ENCODE measurements at places on chromosomes 2 and 18.

DNA sequence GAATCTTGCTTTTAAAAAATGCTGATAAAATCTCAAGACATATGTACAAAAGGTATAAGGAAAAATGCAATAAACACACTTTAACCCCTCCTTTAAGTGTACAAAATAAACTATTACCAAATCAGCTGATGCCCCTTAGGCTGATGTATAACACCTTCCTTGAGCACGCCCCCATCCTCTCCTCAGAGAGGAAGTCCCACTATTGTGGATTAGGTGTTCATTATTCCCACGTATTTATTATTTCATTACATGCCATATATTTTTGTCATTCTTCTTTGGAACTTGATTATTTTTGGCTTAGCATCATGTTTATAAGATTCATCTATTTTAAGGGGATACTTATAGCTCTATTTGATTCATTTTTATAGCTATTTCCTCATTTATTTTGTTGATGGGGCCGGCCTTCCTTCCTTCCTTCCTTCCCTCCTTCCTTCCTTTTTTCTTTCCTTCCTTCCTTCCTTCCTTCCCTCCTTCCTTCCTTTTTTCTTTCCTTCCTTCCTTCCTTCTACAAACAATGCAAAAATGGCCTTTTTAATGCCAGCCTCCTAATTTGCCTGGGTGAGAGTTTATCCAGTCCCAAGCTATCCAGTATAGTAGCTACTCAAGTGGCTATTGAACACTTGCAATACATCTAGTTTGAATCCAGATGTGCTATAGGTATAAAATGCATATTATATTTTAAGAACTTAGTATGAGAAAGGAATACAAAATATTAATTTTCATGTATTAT lies 4.0 kb downstream of the SERPINB13 start:
- no peak for DNase-seq

GRCh38 chr2:171540437-171540836 lies 18.2 kb downstream of the CYBRD1 start:
- no peak for DNase-seq

GRCh38 chr18:55443776-55444175 lies 144.2 kb downstream of the TCF4 start:
- no peak for DNase-seq

DNA sequence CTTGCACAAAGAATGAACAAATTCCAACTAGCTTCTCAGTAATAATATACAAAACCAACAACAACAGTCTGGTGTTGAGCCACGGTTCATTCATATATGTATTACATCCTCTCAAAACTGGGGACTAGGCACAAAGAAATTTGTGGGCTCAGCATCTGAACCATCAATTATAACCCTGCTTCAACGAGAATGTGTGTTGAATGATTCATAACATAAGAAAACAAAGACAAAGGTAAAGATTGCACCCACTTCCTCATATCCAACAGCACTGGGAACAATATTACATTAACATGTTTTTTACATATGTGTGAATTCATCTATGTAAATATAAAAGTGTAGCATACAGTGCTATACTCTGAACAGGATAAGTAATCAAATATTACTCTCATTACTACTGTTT lies 144.8 kb downstream of the CDH2 start:
- DNase-seq: no peak

- DNase-seq: no peak
These were observed 71.1 kb upstream of the DSC1 start for GRCh38 chr18:31233621-31234275.

DNA sequence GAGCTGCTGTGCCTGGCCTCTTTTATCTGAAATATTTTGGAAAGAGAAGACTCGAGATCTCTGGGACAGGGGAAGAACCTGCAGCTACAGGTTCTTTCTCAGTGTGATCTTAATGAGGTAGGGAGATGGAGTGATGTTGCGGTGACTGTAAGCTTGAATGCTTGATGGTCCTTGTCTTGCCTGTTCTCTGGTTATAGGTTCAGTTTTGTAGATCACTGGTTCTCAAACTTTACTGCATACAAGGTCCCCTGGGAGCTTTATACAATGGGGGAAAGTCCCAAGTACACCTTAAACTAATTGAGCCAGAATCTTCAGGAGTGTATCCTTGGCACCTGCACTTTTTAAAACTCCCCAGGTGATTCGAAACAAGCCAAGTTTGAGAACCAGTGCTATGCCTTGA lies 136.7 kb upstream of the CXCR4 start:
- no peak for DNase-seq

DNA sequence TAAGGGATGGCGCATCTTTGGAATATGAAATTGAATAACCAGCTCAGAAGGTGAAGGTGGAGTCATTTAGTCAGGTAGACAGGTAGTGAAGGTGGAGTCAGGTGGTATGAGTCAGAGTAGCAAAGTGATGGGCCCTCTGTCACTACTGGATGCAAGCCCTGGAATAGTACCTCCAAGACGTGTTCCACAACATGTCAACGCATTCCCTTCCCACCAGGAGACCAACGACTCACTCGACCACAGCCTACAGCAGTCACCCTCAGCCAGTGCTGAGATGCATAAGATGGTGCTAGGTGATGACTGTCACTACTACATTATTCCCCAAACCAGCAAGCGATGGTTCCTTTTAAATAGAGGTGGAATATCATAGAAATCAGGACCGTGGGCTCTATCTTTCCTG lies 6.8 kb downstream of the CPLX4 start:
- DNase-seq: no peak

- DNase-seq: no peak
These were observed 36.6 kb upstream of the LNPK start for GRCh38 chr2:176038694-176039093.

- DNase-seq: no peak
These were observed 1.7 kb downstream of the RBBP8 start for GRCh38 chr18:22934789-22935188.

GRCh38 chr2:54528311-54528955 lies 72.3 kb downstream of the SPTBN1 start:
- peak; percentile 14 for DNase-seq

- no peak for DNase-seq
These were observed 26.6 kb upstream of the NAPG start for GRCh38 chr18:10499230-10499629.

DNA sequence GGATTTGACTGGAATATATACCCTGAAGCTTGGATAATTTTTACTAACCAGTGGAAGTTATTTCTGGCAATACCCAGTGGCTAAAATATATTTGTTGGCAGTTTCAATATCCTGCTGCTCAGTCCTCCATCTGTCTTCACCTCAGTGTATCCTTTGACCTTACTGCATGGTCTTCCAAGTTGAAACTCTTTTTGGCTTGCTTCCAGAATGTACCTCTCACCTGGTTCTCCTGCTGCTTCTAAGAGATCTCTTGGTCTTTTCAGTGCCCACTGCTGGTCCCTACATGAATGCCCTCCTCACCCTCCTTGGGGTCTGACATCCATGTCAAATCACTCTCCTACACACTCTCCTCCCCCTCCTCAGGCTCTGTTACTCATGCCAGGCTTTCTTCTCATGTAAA lies 4.8 kb upstream of the KDM3A start:
- DNase-seq: no peak

GRCh38 chr18:22846088-22846683 lies 86.9 kb upstream of the RBBP8 start:
- no peak for DNase-seq

- DNase-seq: no peak
These were observed 153.4 kb downstream of the TMEM18 start for GRCh38 chr2:523698-524270.

- no peak for DNase-seq
These were observed 427.2 kb upstream of the UBE2E3 start for GRCh38 chr2:180553094-180553715.

GRCh38 chr2:196291873-196292800 lies 120.8 kb upstream of the STK17B start:
- no peak for DNase-seq

DNA sequence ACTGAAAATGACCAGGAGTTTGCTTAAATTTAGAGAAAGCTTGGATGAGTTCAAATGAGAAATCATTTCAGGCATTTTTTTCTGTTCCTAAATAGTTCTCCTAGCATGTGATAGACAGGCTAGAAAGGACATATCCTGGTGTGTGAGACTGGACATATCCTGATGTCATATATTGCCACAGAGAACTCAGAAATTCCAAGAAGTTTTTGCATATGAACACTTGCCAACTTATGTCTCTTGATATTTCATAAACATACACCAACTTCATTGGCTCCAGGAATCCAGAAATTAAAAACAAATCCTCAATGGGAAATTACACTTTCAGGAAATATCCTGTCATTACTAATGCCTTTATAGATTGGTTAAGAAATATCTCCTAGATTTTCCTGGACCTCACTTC lies 2.9 kb upstream of the SERPINB4 start:
- DNase-seq: no peak

DNA sequence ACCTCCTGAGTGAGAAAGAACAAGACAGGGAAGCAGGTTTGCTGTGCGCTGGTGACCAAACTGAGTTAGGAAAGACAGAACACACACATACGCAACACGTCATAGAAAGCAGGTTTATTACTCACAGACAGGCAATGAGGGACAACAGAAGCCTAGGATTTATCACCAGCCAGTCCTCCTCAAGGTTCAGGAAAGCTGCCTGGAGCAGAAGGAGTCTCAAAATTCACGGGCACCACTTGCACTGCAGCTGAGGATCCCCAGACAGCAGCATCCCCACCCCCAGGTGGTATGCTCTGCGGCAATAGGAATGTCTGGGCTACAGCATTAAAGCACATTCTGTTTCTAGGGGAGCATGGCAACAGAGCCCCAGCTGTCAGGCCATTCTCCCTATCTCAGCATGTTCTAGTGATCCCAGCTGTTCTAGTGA lies 284.4 kb upstream of the RGPD4 start:
- DNase-seq: no peak

DNA sequence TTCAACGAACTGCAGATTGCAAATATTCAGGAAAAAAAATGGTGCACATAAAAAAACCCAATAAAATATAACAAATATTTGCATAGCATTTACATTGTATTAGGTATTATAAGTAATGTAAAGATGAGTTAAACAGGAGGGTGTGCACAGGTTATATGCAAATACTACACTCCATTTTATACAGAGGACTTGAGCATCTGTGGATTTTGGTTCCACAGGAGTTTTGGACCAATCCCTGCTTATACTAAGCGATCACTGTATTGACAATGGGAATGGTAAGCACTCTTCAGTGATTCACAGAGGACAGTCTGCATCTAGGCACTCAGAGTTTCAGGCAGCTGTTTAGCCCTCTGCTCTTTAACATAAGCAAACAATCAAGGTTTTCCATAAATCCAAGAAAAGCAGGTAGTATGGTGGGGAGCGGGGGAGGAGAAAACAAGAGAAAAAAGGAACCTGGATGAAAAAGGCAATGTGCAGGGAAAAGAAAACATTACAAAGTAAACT lies 206.0 kb upstream of the PARD3B start:
- DNase-seq: no peak

GRCh38 chr18:37314534-37314933 lies 251.1 kb downstream of the CELF4 start:
- DNase-seq: no peak

GRCh38 chr2:38440655-38441054 lies 63.6 kb upstream of the ATL2 start:
- DNase-seq: no peak

- DNase-seq: no peak
These were observed 42.6 kb upstream of the DYNC2LI1 start for GRCh38 chr2:43731211-43731610.

DNA sequence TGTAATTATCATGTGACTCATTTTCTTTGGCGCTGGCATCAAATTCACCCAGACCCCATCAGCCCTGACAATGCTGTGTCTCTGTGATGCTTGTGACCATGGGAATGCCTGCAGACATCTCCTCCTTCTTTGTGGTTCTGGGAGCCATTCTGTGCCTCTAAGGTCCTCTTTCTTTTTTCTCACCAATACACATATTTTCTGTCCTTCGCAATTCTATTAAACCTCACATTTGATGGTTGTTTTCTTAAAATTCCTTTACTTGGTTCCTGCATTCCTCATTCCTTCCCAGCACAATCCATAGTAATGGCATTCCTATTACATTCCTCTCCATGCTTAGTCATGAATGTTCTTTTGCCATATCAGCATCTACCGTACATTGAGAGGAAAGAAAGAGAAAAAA lies 375.3 kb downstream of the PIK3C3 start:
- DNase-seq: no peak

GRCh38 chr2:101704816-101705578 lies 7.5 kb downstream of the MAP4K4 start:
- no peak for DNase-seq

DNA sequence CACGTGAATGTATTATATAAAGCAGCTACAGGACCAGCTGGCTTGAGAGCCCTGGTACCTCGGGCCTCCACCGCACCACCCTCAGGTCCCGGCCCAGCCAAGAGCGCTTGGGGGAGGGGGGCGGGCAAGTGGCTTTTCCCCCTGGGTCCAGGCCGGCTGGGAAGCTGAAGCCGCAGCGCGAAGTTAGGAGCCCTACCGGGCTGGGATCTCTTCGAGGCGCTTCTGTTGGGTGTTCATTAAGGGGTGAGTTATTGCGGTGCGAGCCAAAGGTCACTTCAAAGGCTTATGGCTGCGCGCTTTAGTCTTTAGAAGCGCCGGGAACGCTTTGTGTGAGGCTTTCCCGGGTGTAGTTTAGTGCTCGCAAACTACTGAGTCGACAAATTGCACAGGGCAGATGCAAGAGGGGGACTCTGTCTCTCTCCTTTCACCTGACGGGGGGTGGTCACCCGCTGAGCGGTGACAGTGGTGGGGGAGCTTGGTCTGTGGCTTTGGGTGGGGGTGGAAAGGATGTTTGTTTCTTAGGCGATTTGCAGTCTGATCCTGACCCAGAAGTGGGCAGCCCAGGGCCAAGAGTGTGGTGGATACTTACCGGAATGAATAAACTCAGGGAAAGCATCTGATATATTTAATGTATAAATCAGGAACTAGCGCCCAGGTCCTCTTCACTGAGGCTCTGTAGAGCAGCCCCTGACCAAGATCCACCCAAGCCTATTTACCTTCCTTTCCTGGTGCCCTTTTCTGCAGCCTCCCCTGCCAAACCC lies 6.0 kb downstream of the HOXD3 start:
- no peak for DNase-seq

- DNase-seq: no peak
These were observed 694.8 kb upstream of the PKDCC start for GRCh38 chr2:41353060-41353459.

DNA sequence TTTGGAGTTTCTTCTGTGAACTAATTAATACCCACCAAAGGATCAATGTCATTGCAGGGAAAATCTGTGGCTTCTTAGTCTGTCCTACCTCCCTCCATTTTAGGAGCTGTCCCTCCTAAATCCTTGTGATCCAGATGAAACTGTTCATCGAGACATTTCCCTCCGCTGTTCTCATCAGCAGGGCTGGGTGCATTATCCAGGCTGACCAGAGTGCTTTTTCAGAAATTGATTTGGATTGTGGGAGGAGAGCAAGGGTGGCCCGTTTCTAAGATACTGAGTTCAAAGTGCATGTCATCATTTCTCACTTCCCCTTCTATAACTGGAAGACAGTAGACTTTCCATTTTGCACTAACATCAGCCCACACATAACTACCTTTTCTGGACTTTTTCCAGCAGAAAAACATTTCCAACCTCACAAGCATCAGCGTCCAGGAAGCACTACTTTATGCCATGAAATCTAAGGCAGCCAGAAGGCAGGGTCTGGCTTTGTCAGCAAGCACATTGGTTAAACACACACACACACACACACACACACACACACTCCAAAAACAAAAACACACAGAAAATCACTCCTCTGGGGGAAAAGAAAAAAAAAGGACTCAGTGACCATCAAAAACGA lies 94.1 kb downstream of the ANKRD44 start:
- DNase-seq: no peak

- DNase-seq: peak; percentile 18
These were observed 710.6 kb upstream of the ZEB2 start for GRCh38 chr2:145230546-145230945.

GRCh38 chr18:26978812-26979341 lies 113.4 kb upstream of the AQP4 start:
- no peak for DNase-seq

- no peak for DNase-seq
These were observed 1101.5 kb upstream of the KLHL29 start for GRCh38 chr2:22283436-22283835.
